ENCODE measurements at places on chromosomes 16 and 17.

GRCh38 chr17:82157046-82158035 is 55.3 kb downstream of the CCDC57 start:
- no peak for DNase-seq

DNA sequence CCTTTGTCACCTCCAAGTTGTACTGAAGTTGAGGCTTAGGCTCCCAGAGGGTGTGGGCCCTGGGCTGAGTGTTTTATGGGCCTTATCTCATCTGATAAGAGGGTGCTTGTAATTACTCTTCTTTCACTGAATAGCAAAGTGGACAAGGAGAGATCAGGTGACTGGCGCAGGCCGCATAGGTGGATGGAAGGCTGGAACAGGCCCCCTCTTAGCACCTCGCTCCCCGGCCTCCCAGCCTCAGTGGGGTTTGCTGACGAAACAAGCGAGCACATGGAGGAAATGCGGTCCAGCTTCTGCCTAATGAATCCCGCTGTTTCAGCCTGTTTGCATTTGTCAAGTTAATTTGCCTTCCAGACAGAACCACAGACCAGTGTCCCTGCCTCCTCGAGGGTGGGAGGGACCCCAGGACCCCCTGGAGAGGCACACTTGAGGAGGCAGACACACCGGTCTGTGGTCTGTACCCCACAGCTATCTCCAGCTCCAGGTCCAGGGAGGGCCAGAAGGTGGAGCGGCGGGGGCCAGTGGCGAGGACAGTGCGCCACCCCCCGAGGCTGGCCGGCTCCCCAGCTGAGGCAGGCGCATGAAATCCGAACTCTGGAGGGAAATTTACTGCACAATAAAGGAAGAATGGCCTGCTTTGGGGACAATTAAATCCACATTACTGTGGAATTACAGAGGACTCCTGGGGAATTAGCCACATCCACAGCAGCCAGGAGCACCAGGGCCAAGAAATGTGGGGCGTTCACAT is 123.4 kb downstream of the NTN1 start:
- DNase-seq: no peak

DNA sequence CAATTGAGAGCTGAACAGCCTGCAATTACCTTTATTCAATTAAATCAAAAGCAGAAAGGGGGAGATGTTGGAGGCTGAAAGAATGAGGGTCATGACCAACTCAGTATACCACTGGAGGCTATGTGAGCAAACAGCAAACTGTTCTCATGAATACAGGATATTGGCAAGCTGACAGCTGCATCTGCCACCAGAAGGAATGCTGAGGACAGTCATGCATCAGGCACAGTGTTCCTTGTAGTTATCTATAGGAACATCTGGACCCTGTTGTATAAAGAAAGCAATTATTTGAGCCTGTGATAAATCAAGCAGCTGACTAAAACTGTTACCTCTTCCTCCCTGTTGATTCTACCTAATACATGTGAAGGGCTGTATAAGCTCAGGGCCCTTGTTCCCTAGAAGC is 2064.6 kb downstream of the TP53TG3F start:
- DNase-seq: peak; percentile 85

GRCh38 chr16:57701759-57702371 is 7.3 kb downstream of the DRC7 start:
- no peak for DNase-seq

DNA sequence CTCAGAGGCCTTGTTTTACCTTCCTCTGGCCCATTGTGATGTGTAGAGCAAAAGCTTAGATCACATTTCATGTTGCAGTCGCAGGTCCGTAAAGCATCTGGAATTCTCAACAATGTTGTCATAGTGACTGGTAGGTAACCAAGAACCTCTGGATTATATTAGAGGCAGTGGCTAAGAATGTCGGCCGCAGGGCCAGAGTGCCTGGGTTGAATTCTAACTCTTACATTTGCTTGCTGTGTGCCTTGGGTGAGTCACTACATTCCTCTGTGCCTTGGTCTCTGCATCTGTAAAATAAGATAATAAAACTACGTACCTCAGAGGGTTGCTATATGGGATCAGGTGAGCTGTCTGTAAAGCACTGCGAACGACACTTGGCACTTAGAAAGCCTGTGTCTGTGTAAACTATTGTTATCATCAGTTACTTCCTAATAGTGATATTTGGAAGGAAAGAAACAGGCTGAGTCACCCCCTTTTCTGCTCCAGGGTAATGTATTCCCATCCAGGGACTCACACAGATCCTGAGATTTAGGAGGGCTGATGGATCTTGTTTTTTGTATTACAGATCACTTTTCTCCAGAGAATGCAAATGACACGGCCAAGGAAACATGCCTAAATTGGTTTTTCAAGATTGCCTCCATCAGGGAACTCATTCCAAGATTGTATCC is 52.2 kb downstream of the VPS35L start:
- no peak for DNase-seq

DNA sequence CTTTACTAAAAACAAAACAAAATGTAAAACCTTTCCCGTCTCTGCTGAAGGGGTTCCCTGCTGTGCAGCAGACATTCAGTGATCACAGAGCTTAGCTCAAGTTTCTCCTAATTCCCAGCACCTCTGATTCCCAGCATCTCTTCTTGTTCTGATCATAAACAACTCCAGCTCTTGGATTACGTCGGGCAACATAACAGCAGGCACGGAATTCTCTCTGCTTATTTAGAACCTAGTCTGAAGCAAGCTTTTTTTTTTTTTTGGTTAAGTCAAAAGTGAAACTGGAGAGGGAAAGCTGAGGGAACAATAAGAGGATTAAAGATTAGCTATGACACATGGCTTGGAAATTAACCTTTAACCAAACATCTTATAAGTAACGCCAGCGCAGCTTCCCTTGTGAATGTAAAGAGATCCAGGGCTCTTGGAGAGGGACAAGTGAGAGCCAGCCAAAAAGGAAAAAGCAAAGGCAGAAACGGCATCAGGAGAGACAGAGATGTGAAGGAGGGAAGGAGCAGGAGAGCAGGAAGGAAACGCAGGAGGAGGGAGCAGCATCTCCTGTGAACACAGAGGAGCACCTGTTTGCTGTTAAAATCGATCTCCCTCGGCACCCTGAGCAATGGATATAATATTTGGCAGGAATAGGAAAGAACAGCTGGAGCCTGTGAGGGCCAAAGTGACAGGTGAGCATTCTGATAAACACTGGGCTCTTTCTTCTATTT is at the start of gene BCO1:
Gene BCO1 (plus strand): TSS at position 394 of the 716 bp plus-strand sequence. CDS start 220 bp downstream, at position 614.
- no peak for DNase-seq

DNA sequence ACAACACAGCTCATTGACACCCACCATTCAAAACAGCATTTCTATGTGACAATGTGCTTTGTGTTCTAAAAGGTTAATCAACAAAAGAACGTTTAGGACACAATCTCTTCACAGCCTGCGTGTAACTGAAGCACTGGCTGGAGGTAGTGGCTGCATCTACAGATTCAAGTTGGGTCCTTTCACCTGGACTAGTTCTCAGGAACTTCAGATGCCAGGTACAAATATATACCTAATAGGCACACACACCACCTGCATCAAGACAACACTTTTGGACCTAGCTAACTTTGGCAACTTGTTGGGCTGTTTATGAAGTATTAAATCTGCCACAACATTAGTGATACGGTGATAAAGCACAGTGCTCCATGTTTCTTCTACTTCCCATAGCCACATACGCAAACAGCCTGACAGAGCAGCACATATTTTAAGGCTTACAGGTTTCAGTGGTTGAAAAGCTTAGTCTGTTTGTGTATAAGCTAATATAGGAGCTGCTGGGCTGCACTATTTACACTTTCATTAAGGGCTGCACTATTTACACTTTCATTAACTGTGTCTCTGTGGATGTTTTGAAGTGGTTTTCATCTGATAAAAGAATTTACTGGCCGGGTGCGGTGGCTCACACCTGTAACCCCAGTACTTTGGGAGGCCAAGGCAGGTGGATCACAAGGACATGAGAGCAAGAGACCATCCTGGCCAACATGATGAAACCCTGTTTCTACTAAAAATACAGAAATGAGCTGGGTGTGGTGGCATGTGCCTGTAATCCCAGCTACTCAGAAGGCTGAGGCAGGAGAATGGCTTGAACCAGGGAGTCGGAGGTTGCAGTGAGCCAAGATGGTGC is 132.6 kb downstream of the PARN start:
- DNase-seq: no peak

- peak; percentile 57 for DNase-seq
These were observed 133.4 kb downstream of the OR1D5 start for GRCh38 chr17:2929881-2930533.

DNA sequence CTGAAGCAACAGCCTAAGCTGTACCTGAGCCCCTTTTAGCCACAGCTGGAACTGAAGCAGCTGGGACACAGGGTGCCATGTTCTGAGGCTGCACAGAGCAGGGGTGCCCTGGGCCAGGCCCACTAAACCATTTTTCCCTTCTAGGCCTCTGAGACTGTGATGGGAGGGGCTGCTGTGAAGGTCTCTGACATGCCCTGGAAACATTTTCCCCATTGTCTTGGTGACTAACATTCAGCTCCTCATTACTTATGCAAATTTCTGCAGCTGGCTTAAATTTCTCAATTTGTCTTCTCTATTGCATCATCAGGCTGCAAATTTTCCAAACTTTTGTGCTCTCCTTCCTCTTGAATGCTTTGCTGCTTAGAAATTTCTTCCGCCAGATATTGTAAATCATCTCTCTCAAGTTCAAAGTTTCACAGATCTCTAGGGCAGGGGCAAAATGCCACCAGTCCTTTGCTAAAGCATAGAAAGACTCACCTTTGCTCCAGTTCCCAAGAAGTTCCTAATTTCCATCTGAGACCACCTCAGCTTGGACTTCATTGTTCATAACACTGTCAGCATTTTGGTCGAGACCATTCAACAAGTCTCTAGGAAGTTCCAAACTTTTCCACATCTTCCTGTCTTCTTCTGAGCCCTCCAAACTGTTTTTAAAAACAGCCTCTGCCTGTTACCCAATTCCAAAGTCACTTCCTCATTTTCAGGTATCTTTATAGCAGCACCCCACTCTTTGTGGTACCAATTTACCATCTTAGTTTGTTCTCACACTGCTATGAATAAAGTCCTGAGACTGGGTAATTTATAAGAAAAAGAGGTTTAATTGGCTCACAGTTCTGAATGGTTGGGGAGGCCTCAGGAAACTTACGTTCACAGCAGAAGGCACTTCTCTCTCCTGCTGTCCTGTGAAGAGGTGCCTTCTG is 49.8 kb downstream of the TMEM100 start:
- DNase-seq: no peak

GRCh38 chr16:19431636-19432340 is 14.1 kb downstream of the TMC5 start:
- DNase-seq: no peak

DNA sequence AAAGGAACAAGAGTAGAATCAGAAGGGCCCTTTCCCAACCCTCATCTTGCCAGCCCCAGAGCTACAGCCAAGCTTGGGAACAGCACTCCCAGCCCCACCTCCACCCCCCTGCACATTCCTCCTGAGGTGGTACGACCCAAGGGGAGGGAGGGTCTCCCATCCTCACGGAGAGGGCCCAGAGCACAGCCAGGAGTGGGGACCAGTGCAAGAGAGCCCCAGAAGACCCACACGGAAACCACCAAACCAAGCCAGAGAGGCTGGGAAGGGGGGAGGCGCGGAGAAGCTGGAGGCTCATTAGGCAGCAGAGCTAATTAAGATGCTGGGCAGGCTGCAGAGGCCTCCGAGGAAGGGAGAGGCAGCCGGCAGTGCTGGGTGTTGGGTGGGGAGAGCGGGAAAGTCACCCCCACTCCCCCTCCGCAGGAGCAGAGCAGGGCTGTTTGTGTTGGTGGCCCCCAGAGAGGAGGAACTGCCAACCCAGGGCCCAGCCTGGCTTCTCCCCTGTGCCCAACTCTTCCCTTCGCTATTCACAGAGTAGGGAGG is 2.4 kb downstream of the CACNB1 start:
- no peak for DNase-seq

GRCh38 chr17:82232876-82233785 is 4.3 kb downstream of the SLC16A3 start:
- DNase-seq: no peak

- no peak for DNase-seq
These were observed 552.7 kb upstream of the PSMD7 start for GRCh38 chr16:73743665-73744496.

DNA sequence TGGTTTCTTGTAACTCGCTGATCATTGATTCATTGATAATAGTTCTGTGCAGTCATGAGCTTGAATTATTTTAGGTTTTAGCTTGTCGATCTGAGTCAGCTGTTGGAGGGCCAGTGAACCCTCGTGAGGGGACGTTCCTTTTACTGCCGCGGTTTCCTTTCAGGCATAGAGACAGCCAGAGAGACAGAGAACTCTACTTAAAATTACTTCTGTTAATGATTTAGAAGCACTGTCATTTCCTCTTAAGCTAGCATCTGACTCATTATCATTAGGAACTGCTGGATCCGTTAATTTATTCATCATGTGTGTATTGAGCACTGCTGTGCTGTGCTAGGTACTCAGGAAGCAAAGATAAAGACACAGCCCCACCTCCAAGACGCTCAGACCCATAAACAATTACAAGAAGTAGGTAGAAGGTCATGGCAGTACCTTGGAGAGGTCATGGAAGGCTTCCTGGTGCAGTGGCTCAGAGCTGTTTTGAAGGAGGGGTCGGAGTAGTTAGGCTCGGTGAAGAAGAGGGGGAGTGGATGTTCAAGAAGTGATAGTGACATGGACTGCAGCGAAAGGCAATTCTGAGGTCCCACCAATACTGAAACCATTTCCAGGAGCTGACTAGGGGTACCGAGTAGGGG is 3.3 kb downstream of the PGS1 start:
- no peak for DNase-seq

- DNase-seq: peak; percentile 80
These were observed 31.5 kb downstream of the NEUROD2 start for GRCh38 chr17:39576187-39576586.

GRCh38 chr16:20760346-20760745 is 3.5 kb upstream of the ACSM3 start:
- no peak for DNase-seq

- DNase-seq: no peak
These were observed 43.9 kb downstream of the KLHDC4 start for GRCh38 chr16:87721622-87722585.

- DNase-seq: no peak
These were observed 1554.6 kb downstream of the CDH8 start for GRCh38 chr16:60481591-60481990.

DNA sequence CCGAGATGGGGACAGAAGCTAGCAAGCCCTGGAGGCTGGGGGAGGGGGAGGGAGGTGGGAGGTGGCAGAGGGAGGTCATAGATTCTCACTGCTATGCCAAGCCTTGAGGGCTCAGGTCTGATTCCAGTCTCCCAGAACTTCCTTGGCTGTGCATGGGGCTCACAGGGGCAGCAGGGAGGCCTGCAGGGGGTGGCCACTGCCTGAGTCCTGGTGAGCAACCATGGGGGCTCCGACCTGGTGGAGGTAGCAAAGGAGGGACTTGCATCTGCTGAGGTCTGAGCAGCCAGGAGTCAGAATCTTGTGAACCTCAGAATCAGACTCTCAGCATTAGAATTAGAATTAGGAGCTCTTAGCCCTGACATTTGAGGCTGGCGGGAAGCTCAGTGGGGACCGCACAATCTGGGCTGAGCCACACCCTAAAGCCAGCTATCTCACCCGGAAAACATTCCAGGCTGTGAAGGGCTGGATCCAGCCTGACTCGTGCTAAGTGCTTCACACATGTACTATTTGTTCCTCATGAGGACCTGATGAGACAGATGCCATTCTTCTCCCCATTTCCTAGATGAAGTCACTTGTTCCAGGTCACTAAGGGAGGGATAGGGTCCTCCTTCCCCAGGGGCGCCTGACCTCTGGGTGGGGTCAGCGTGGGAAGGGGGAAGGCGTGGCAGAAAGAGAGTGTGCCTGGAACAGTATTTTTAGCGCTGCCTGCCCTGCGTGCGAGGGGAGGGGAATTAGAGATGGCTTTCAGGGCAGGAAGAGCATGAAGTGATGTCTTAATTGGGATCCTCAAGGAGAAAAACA is 17.3 kb upstream of the KCNJ12 start:
- no peak for DNase-seq

GRCh38 chr17:56486732-56487131 is 106.8 kb upstream of the NOG start:
- DNase-seq: no peak

- no peak for DNase-seq
These were observed 609.6 kb upstream of the C16orf82 start for GRCh38 chr16:26457095-26457494.

Data from NCI-H1694 treated with DMSO at 0.1 percent for 48 hours (cell line).